Stimulated activated CD8-positive, alpha-beta memory T cell treated with anti-CD3 and anti-CD28 coated beads, Interleukin-4, amount 100 ng/mL, for 4 hours (primary cell): ENCODE measurements at places on chromosomes 11 and 22.

DNA sequence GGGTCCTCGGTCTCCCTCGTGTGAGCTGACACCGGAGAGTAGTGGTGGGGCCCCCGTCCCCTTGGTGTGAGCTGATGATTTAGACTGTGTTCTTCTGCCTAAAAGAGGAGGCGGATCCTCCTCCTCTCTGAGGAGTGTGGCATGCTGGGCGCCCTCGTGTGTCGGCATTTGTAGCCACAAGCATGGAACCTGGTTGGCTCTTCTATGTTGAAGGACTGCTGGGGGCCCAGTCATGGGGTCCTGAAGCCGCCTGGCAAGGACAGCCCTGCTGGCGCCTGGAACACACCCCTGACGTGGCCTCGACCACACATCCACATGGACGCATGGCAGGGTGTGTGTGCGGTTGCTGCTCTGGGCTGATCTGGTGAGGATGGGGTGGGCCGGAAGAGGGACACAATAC, 50.2 kb downstream of the AP2A2 start:
- no peak for DNase-seq

DNA sequence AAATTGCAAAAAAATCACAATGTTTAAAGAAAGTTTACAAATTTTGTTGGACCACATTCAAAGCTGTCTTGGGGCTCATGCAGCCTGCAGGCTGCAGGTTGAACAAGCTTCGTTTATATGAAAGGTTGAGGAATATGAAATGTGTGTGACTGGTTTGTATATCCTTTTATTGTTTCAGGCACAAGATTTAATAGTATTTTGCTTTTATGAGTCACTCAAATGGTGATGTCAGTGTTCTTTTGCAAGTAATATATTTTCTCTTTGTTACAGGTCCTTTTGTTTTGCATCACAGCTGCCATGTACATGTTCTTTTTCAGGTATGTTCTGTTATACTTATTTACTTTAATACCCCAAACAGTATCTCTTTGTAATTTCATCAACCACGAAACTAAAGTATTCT, 198.6 kb downstream of the TMEM135 start:
- DNase-seq: no peak

DNA sequence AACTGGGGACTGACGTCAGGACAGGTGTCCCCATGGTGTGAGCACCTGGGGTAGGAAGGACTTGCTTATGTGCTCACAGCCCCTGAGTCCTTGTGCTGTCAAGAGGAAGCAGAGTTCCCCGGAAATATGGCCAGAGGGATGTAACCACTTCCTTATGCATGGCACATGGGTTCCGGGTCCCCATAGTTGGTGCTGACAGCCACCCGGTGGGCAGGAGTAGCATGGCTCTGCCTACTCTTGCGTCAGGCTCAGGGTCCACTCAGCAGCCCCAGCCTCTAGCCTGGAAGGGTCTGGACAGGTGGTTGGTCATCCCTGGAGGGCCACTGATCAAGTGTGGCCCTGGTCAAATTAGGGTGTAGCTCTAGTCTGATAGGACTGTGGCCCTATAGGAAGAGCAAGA, 42.8 kb upstream of the CCND1 start:
- no peak for DNase-seq

DNA sequence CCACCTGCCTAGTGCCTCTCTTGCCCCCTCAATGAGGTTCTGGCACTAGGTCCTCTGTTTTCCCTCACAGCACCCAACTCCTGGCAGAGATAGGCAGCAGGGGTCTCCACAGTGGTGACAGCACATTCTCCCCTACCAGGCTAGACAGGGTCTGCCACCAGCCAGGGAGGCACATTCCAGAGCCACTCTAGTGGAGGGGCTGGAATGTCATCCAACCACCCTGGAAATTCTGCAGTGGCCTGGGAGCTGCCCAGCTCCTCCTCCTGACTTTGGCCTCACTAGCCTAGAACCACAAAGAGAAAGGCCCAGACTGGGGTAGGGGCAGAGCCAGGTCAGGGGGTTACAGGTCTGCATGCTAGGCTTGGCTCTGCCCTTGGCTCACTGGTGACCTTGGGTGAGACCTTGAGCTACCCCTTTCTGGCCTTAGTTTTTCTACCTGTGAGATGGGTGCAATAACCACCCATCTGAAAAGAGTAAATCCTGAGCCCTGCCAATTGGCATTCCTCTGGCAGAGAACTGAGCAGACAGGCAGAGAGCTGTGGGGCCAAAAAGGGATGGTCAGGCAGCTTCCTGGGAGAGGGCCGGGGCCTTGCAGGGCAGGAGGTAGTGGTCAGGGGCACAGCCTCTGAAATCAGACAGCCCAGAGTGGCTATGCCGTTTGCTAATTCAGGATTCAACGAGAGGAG, 7.1 kb downstream of the P2RY2 start:
- DNase-seq: no peak

GRCh38 chr22:46007848-46008261, 30.9 kb upstream of the WNT7B start:
- DNase-seq: no peak

GRCh38 chr11:92022499-92022898, 202.1 kb upstream of the FAT3 start:
- no peak for DNase-seq

DNA sequence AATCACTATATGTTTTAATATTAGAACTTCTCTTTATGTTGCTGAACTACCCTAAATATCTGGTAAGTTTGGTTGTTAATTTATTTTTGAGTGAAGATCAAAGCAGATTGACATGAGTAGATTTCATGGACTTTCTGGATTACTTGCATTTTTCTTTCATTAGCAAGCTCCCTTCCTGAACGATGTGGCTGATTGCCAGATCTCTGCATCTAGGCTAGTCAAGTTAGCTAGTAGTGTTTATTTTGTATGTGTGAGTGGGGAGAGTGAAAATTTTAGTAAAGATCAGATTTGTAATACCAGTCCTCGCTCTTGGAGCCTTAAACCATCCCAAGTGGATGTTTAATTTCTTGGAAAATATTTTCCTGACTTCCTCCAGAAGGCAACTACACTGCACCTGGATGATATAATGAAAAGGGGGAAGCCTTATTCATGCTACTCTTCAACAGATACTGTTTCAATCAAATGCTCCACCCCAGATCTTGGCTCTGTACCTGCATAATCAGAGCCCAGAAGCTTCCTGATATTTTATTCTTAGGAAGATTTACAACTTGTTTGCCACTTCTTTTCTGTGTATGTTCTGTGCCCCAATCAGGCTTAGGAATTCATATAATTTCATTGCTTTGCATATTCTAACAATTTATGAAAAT, 143.2 kb upstream of the GRIA4 start:
- no peak for DNase-seq

DNA sequence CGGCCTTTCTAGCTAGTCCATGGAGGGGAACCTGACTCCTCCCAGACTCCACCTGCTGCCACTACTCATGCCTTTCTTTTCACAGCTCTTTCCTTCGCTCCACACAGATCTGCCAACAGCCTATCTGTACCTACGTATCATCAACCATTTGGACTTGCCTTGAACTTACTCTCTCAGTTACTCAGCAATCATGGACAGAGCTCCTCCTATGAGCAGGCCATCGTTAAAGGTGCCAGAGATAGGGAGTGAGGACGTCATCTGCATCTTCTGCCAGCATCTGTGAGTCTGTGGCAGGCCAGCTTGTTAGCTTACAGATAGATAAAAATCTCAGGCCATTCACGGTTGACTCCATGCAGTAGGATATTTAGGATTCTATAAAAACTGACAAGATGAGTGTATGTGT, 162.9 kb upstream of the ZBED5 start:
- DNase-seq: no peak

GRCh38 chr11:12291766-12292165, 85.6 kb upstream of the PARVA start:
- no peak for DNase-seq

- DNase-seq: no peak
These were observed 111.1 kb downstream of the NCAM1 start for GRCh38 chr11:113072237-113072858.

- DNase-seq: no peak
These were observed 106.4 kb upstream of the CCDC90B start for GRCh38 chr11:83392556-83392955.
